Right kidney (tissue), 9 donors: ENCODE measurements at places on chromosomes 1 and 21.

DNA sequence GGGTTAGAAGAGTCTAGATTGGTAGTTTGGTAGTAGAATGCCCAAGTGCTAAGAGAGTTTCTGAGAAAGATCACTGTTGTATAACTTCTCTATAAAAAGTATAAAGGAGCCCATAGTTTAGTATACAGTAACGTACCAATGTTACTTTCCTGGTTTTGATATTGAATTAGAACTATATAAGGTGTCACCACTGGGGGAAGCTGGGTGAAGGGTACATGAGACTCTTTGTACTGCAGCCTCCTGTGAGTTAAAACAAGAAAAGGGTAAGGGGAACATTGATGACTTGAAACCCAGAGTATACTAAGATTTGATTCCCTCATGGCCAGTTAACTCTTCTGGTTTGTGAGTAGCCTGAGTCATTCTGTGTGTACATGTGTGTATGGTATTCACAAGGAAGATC, 129.8 kb downstream of the RPS6KC1 start:
- DNase-seq, result no peak

DNA sequence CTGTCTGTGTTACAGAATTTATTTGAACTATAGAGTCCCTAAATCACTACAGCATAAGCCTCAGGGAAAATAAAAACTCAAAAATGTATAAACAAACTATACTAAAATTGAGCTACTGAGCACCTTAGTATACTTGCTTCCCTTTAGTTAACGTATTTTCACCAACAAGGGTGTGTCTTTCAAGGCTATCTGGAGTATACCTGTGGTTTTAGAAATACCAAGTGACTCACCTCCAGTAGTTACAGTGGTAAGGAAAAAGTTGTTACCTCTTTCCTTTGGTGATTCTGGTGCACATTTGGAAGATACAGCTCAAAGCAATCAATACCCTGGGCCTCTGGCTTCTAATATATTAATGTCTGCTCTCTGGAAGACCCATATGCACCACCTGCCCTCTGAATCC, 68.0 kb upstream of the C1orf105 start:
- no peak for DNase-seq

GRCh38 chr21:41931041-41931451, 22.8 kb downstream of the C2CD2 start:
- DNase-seq, result peak; percentile 58

- DNase-seq, result no peak
Observed at GRCh38 chr1:236407059-236407458, 13.0 kb downstream of the EDARADD start.

GRCh38 chr1:223456747-223457146, 63.5 kb downstream of the CCDC185 start:
- no peak for DNase-seq

- DNase-seq, result no peak
Observed at GRCh38 chr1:57357462-57357861, 66.4 kb downstream of the DAB1 start.

- DNase-seq, result no peak
Observed at GRCh38 chr1:183477986-183478781, 5.9 kb downstream of the SMG7 start.

DNA sequence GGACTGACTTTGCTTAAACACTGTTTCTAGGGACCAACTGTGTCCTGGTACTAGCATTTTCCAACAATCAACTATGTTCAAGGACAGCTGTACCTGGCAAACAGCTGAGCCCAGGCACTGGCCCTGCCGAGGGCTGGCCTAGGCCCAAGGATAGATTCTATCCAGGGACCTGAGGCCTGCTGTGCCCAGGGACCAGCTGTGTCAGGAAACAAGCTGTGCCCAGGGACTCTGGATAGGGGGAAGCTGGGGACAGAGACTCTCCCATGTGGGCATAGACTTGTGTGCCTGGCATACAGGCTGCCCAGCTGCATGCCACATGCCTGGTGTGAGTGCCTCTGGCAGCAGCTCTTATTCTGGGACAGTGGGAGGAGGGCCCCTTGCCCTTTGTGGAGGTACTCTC, 38.1 kb upstream of the POU3F1 start:
- no peak for DNase-seq

DNA sequence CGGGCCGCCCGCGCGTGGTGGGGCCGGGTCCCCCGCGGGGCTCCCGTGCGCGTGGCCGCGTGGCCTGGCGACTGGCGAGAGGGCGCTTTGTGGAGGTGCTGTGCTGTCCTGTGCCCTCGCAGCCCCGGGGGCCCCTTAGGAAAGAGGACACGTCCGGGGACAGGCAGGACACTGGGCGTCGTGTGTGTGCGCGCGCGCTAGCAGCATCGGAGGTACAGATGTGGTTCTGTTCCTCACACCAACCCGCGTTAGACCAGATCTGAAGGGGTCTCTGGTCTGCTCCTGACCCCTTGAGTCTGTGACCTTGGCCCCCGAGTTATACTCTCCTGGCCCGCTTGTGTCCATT, 489 bp downstream of the ACTN2 start:
- no peak for DNase-seq

GRCh38 chr1:183124259-183124658, 61.8 kb upstream of the LAMC2 start:
- no peak for DNase-seq

GRCh38 chr1:64043288-64043687, 160.1 kb upstream of the UBE2U start:
- no peak for DNase-seq

- DNase-seq, result no peak
Observed at GRCh38 chr1:185468626-185469025, 151.6 kb upstream of the IVNS1ABP start.

DNA sequence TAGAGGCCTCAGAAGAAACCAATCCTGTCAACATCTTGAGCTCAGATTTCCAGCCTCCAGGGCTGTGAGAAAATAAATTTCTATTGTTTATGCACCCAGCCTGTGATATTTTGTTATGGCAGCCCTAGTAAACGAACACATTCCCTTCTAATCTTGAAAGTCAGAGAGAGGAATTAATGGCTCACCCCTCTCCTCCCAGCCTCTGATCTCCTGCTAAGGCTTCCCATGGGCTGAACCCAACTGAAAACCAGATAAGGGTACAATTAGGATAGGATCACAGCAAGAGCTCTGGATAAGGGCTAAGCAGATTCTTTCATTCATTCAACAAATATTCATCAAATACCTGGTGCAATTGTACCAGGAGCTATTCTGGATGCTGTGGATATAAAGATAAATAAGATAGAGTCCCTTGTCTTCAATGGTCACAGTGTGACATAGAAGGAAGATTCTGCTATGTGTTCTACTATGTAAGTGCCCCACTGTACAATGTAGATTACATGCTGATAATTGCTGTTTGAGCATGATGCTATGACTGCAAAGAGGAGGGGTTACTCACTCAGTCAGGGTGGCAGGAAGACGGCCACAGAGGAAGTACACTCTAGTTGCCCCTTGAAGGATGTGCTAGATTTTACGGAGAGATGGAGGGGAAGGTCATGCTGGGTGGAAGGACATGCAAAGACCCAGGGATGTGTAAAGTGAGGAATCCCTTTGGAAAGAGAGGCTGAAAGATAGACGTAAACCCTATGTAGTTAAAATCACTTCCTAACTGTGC, 203.3 kb upstream of the JUN start:
- DNase-seq, result no peak

- no peak for DNase-seq
Observed at GRCh38 chr1:58739856-58740466, 40.1 kb upstream of the MYSM1 start.

DNA sequence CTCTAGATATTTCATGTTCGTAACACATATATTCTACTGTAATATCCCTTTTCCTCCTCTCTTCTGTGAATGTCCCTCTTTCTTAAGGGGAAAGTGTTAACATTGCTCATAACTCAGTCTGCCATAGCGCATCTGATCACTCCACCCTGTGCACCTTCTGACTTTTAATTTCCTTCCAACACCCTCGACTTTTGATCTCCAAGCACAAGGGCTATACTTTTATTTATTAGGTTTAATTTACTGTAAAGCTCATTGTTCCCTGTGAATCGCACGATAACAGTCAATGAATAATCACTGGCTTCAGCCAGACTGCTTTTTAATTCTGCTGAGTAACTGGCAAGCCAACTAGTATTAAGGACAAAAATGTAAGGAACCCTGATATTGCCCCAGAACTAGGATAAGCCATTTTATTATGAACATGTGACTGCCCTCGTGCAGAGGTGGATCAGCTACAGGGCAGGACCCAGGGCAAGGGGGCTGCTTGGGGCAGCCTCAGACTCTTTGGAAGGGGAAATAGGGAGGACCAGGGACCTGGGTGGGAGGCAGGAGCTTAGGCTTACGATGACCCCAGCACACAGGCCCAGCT, 2.6 kb upstream of the ETS2 start:
- DNase-seq, result no peak

DNA sequence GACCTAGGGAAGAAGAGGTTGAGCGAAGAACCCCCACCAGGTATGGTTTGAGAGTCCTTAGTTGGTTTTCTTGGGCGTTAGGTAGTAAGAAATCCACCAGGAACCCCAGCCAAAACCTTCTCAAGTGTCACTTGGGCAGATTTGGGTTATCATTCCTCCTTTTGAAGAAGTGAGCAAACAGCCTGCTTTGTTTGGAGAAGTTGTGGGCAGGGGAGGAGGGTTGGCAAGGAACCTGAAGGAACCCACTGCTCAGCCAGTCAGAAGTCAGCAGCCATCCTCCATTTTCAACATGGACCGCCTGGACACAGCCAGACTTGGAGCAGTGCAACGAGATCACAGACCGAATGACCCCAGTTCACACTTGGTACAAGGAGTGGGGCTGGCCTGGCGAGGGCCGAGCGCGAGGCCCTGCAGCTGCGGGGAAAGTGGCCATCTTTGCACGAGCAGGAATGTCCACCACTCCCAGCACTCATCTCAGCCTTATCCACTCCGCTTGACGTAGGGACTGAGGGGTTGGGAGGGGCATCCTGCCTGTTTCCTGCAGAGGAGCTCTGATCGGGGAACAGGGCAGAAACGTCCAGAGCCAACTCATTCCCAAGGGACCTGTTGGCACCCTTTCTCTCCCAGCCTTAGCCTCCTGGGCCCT, 7.2 kb downstream of the ADPRS start:
- no peak for DNase-seq

- DNase-seq, result no peak
Observed at GRCh38 chr1:227486559-227486958, 76.8 kb upstream of the ZNF678 start.
